ENCODE measurements at places on chromosomes 5 and 9.
A peak's percentile ranks its signal among the peaks of the same experiment; 100 is the strongest.

DNA sequence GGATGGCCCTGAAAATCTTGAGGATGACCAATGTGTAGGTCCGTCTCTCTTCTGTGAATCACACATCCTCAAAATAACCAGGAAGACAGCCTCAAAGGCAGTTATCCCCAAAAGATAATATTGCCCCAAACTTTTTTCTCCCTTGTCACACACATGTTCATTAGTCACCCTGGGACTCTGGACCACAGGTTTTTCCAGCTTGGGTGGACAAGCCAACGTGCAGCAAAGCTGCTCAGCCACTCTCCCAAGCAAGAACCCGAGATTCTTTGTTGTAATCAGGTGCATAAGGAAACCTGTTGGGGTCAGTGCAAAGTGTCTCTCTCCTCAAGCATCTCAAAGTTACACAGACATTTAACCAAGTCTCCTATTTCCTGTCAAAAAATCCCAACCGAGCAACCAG lies 196.6 kb downstream of the GNA14 start:
- DNase-seq = no peak

GRCh38 chr9:79233542-79233941 lies 338.2 kb upstream of the TLE4 start:
- peak; percentile 47 for DNase-seq

GRCh38 chr5:31964007-31964360 lies 210.1 kb downstream of the GOLPH3 start:
- no peak for DNase-seq

GRCh38 chr5:180380856-180381255 lies 27.7 kb upstream of the GFPT2 start:
- DNase-seq = no peak

DNA sequence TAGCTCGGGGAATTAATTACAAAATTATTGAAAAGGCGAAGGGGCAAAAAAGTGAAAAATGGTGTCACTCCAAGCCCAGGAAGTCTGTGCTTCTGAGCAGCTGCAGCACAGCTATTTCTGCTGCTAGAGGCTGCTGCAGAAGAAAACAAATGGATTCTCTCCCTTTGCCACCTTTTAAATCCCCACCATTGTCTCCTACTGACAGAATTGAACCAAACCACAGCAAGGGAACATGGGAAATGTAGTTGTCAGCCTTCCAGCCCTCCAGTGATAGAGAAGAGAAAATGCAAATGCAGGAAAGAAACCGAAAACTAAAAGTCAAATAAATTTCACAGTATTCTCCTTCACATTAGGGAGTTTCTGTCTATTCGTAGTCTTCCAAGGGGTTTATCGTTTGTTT lies 33.4 kb upstream of the CDC42SE2 start:
- peak; percentile 12 for DNase-seq

GRCh38 chr5:175689147-175689991 lies 31.5 kb downstream of the HRH2 start:
- DNase-seq = no peak

DNA sequence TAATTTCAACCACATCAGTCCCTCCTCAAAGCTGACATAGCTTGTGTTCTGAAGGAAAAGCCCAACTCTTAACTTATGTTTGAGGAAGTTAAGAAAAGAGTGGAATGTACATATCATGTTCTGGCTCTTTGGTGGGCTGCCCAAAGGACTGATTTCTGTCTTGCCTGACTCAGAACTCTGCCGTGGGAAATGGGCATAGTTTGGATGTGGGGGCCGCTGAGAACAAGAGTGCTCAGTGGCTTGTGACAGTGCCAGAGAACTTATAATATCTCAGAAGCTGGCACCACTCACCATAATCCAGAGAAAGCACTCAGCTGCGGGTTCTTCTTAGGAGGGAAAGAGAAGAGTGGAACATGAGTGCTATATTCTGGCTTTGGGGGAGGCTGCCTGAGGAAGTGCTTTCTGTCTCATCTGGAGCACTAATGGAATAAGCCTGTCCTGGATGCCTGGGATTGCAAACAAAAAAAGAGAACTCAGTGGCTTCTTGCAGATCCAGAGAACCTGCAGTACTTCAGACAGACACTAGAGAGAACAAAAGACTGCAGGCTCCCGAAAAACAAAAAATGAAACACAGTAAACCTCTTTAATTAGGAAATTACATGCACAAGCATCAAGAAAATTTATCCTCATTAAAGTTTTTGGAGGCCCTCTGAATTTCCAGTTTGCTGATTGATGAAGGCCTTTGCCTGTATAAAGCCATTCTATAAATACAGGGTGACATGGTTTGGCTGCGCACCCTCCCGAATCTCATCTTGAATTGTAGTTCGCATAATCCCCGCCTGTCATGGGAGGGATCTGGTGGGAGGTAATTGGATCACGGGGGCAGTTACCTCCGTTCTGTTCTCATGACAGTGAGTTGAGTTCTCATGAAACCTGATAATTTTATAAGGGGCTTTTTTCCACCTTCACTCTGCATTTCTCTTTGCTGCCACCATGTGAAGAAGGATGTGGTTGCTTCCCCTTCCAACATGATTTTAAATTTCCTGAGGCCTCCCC lies 207.0 kb downstream of the DMAC1 start:
- DNase-seq = no peak

DNA sequence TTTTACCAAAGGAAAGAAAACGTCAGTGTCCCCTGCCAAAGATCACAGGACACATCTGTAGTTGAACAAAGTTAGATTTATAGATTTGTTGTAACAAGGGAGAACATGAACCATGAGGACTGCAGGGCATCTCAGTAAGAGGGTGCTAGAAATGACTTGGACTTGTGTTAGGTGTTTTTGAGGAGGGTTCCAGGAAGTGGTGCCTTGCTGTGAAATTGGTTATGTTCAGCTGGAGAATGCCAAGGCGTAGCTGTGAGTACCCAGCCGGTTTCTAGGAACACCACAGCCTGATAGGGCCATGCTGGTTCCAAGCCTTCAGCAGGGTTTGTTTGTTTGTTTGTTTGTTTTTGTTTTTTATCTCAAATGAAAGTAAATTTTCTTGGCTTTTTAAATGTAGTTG lies 5.3 kb downstream of the SPEF2 start:
- no peak for DNase-seq

All from EH (cell line).